Stimulated activated CD8-positive, alpha-beta memory T cell treated with anti-CD3 and anti-CD28 coated beads, Interleukin-12 subunit alpha, Interleukin-12 subunit beta, amount 100 ng/mL, for 1 hour (primary cell): ENCODE measurements at places on chromosomes 1 and 21.

DNA sequence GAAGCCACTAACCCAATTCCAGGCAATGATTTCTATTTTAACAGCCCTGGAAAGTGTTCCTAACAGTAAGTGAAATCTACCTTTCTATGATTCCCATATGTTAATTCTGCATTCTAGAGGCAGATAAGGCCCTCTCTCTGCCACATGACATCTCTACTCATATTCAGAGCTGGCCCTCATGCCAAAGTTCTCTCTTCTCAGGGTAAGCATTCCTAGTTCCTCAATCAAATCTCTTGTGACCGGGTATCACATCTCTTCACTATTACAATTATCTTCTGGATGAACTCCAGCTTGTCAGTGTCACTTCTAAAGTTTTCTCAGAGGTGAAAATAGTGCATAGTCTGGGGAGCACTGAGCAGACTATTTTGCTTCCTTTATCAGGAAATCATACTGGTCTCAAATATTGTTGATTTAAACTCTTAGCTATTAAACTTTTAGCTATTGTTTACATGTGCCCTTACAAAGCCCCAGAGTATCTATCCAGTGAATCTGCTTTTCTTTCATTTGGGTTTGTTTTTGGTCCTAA is 66.4 kb upstream of the TNFSF18 start:
- DNase-seq = no peak

GRCh38 chr1:228120351-228120750 is 11.3 kb upstream of the MRPL55 start:
- no peak for DNase-seq

DNA sequence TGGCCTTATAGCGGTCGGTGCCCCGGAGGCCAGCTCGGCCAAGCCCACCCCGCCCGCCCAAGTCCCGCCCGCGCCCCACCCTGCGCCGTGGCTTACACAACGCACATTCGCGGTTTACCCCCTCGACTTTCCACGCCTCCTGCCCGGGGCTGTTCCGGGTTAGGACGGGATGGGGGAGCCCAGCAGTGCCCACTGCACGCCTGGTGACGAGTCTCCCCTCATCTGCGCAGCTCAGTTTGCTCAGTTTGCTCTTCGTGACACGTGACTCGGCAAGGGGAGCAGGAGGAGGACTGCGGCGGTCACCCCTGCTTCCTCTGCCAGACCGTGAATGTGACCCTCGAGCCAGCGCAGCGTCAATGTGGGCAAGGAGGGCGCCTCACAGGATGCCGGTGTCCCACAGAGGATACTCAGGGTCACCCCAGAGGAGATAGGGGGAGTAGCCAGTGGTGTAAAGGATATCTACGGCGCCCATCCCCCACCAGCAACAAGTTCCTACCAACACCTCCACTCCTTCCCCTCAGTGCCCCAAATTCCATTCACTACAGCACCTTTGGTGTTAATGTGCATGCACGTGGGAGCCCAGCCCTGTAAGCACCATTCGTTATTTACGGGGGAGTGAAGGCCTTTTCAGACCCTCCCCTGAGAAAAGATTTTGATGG is 350 bp upstream of the S100A6 start:
- DNase-seq = peak; percentile 67

DNA sequence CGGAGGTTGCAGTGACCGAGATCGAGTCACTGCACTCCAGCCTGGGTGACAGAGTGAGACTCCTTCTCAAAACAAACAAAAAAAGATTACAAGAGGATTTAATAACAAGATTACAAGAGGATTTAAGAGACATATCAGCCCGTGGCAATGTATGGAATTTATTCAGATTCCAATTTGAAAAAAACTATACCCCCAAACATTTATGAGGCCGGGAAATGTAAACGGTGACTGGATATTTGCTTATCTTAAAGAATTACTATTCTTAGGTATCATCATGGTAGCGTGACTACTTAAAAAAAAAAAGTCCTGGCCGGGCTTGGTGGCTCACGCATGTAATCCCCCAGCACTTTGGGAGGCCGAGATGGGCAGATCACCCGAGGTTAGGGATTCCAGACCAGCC is 21.2 kb upstream of the ELK4 start:
- DNase-seq = no peak

DNA sequence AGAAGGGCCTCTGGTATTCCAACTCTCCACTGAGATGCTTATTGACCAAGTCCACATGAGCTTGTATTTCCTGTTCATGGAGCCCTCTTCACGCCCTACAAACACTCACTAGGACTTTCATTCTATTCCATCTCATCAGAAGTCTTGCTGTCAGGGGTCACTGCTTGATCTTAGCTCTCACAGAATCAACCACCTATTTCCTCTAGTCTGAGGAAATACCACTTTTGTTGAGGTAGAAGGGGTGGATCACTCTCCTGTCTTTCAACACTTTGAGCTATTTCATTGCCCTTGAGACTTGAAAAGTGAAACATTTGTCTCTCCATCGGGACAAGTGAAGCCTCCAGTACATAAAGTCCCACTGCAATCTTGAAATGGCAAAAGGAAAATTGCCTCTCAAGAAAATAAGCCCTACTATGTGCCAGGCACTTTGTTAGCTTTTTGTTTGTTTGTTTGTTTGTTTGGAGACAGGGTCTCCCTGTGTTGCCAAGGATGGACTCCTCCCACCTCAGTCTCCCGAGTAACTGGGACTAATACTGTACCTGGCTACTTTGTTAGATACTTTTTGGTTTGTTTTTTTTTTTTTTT is 19.8 kb upstream of the FAM110D start:
- no peak for DNase-seq

DNA sequence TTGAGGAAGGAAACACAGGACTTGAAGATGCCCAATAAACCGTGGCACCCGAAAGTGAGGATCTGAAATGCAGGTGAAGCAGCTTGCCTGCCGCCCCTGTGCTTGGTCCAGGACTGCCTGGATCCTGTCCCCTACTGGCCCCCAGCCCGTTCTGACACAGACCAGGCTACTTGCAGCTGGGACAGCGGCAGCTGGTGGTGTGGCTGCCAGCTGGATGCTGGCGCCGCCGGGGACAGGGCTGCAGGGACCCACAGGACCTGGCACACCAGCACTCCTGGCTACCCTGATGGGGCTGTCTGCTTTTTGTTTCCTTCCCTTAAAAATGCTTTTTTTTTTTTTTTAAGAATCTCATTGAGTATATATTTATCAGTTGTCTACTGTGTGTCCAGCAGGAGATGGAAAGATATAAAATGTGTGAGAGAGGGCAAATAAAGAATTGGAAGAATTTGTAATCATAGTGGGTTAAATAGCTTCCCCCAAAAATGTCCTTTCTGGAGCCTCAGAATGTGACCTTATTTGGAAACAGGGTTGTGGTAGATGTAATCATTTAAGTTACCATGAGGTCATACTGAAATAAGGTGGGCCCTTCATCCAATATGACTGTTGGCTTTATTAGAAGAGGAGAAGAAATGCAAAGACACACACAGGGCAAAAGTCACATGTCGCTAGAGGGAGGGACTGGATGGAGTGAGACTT is 165.6 kb downstream of the DSCAM start:
- DNase-seq = no peak

DNA sequence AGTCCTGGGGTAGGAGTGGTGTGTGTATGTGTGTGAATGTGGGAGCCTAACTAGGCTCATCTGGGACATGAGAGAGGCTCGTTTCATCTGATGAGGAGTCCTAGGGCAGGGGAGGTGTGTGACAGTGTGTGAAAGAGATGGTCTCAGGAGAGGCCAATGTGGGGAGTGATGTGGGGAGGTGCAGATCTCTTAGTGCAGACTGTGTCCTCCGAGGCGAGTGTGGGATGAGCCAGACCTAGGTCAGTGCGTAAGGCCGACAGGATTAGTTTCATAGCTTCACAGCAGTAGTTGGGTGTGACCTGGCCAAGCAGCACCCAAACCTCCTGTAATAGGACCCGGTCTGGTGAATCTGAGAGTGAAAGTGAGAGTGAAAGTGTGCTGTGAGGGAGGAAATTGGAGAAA is 94.7 kb downstream of the LIPI start:
- no peak for DNase-seq

DNA sequence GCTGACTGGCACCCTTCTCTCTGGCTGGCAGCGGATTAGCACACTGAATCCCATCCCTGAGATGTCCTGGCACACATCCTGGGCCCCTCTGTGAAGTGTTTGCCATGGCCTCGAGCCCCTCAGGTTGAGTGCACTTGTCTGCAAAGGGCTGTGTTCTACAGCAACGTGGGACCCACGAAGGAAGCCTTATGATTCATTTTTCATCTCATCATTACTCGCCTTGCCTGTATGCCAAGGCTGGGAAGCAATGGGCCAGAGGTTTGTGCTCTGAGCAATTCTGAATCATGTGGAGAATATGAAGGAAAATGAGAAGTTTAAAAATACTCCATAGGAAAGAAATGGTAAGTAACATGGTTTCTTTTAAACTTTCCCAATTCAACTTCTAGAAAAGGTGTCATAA is 124.8 kb upstream of the LMO4 start:
- no peak for DNase-seq

- no peak for DNase-seq
Measured at GRCh38 chr1:215321802-215322201, 239.3 kb downstream of the KCNK2 start.

DNA sequence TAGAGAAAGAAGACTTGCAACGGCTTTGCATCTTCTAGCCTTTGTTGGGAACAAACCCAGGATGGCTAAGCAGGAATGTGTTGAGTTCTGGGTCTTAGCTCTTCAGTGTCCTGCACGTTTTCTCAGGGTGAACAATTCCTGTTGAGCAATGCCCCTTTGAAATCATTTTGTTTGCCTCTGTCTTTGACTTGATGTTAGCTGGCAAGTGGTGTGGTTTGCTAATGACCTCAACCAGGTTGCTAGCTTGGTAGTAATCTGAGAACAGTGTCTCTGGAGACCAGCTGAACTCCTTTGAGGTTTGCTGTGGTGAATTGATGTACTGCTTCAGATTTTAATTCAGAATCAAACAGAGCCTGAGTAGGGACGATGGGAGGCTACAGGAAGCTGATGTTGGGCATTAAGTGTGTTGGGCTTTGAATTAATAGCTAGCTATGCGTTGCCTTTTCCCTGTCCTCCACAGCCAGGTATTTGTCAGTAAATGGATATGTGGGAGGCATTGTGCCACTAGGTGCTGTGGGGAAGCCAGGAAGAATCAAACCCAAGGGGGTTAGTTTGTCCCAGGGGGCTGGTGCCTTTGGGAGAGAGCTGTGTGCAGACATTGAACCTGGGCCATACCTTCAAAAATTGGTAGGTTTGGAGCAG is 23.3 kb upstream of the SRSF10 start:
- DNase-seq = no peak
